ENCODE measurements at places on chromosomes 2 and 18.

- no peak for DNase-seq
These were observed 218.8 kb downstream of the CYP26B1 start for GRCh38 chr2:71928734-71929481.

DNA sequence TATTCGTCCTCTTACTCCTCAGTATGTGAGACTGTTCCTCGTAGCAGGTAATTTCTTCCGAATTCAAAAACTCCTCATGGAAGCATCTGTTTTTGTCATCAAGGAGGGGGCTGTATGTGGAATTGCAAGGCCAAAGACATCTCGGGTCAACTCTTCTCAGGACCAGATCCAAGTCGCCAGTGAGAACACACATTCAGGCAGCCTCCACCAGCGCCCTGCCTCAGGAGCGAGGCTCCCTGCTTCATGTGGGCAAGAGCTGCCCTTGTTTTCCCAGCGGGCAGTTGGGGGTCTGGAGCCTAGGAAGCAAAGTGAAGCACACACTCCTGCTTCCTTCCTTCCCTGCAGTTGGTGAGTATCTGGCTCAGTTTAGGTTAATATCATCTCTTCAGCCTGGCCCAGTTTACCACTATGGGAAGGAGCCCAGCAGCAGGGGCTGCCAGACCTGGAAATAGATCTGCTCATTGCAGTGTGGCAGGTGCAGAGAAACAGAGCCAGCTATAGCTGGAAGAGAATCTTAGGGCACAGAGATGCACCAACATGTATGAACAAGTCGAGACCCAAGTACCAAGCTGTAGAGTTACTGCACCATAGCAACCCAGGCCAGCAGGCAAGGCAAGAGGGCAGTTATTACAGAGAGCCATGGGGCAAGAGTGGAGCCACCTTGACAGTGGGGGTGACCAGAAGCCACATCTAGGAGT is 25.3 kb downstream of the TMEM127 start:
- DNase-seq: no peak

DNA sequence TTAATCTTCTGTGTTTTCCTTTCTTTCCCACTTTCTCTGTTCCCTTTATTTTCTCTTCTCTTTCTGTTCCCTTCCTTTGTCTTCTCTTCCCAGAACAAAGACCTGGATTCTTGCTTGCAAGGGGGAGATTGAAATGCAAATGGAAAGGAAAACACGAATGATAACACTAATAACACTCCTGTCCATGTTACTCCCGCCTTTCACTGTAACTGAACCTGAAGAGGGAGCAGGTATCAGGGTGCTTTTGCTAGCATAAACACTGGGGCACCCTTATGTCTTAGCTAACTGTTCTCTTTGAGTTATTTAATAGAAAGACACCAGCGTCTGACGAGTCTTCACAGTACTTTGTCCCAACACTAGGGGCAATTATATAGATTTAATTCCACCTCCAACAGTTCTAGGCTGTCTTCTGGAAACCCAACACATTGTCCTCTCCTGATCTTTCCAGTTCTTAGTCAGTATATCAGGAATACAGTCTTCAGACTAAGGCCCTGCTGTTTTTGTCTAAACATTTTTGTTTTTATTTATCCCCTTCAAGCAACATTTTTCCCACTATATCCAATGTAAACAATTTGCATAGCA is 99.2 kb downstream of the PTPRM start:
- no peak for DNase-seq

DNA sequence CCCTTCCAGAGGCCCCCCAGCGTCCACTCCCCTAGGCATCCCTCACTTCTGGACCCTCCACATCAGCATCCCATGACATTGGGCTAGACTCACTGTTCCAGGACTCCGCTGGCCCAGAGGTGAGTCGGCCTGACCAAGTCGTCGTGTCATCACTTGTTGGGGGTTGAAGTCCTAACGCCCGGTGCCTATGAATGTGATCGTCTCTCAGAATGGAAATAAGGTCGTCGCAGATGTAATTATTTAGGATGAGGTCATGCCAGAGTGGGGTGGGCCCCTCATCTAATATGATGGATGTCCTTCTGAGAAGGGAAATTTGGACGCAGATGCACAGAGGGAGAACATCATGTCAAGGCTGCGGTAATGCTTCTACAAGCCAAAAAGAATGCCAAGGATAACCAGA is 142.7 kb downstream of the AGAP1 start:
- DNase-seq: no peak

- no peak for DNase-seq
These were observed 84.6 kb upstream of the GYPC start for GRCh38 chr2:126571403-126571802.

GRCh38 chr18:40929399-40929798 is 1025.6 kb upstream of the PIK3C3 start:
- DNase-seq: no peak

GRCh38 chr2:174218773-174219172 is 29.6 kb downstream of the OLA1 start:
- DNase-seq: no peak

- DNase-seq: no peak
These were observed 66.1 kb downstream of the NAB1 start for GRCh38 chr2:190714958-190715357.

DNA sequence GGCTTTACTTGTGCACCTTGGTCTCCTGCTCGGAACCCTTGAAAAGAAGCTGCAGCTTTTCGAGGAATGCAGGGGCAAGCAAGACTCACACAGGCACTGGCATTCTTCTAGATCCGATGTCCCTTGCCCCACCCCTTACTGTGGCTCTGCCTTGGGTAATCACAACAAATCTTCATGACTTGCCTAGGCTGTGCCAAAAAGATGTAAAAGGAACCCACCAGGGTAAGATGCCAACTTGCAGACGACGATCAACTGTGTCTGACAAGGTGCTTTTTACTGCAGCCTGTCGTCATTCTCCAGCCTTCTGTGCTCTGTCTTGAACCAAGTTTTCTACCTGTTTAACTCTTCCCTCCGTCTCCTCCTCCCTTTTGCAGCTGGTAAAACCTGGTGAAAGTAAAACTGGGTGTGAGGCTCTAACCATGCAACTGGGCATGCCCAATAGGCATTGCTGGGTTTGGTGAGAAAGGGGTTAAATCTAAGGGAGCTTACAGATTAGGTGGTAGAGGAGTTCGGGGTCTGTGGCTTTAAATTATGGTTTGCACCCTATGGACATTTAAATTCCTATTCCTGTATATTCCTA is 909 bp upstream of the NRXN1 start:
- DNase-seq: no peak

GRCh38 chr2:74544634-74545033 is 9.1 kb downstream of the LOXL3 start:
- no peak for DNase-seq

GRCh38 chr2:172884336-172884735 is 148.7 kb downstream of the RAPGEF4 start:
- DNase-seq: no peak

- no peak for DNase-seq
These were observed 652.0 kb downstream of the DCC start for GRCh38 chr18:52992041-52992440.

GRCh38 chr2:70941186-70941585 is 5.5 kb downstream of the ATP6V1B1 start:
- DNase-seq: no peak

- no peak for DNase-seq
These were observed 513.4 kb downstream of the TNS1 start for GRCh38 chr2:217489145-217489960.

- DNase-seq: no peak
These were observed 286.6 kb downstream of the DPP10 start for GRCh38 chr2:114729026-114729425.

DNA sequence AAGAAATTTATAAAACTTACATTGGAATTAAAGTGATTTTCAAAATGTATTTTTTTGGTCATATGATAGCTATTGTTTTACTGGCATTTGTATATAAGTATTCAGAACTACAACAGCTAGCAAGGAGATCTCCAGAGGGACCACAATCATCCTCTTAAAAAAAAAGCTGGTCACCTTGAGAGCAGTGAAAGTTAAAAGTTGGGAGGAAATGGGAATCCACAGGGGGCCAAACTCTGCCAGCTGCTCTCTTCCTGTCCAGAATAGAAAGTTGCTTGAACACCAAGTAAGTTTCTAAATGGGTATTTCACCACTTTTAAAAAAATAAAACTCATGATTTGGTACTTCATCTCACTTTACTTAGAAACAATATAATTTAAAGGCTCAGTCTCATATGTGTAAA is 1025.1 kb downstream of the LRP1B start:
- no peak for DNase-seq

DNA sequence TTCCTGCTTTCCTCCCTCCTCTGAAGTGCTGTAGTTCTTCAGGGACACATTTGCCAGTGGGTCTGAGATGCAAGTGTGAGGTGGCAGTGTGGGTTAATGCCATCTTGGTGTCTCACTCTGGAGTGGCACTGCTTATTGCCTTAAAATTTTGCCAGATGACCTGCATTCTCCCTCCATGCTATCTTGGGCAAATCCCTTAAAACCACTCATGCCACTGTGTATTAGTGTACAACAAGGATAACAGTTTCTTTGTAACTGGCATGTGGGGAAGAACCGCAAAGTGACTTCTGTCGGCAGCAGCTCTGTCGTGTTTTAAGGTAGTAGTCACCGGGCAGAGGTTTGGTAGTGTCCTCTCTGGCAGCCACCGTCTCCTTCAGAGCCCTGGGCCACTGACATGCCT is 124.2 kb downstream of the NEDD4L start:
- DNase-seq: no peak

GRCh38 chr2:172849519-172850217 is 114.0 kb downstream of the RAPGEF4 start:
- no peak for DNase-seq

GRCh38 chr2:25700221-25700660 is 26.9 kb upstream of the DTNB start:
- peak; percentile 18 for DNase-seq

DNA sequence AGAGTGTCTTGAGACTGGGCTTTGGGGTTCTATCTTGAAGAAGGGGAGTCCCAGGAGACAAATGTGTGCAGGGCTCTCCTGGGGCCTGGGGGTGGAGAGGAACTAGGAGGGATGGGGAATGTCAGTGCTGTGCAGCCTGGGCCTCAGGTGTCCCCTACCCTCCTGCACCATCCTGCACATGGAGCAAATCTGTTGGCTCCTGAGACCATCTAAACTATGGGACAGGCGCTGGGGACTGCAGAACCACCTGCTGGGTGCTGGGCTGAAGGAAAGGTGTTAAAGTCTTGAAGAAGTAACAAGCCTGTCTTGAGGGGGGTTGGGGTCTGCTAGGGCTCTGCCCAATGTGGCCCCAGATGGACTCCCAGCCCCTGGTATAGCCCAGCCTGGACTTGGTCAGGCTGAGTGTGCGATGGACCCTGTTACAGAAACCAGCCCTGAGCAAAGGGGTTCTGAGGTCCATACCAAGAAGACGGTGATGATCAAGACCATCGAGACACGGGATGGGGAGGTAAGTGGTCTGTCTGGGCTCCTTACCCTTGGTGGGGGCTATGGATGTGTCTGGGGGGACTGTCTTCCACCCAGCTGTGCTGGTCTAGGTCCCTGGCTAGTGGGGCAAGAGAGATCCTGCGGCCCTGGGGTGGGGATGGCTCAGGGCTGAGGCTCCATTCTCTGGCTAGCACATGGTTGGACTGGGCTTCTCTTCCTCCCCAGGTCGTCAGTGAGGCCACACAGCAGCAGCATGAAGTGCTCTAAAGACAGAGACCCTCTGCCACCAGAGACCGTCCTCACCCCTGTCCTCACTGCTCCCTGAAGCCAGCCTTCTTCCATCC is 7.3 kb downstream of the DES start:
- no peak for DNase-seq

DNA sequence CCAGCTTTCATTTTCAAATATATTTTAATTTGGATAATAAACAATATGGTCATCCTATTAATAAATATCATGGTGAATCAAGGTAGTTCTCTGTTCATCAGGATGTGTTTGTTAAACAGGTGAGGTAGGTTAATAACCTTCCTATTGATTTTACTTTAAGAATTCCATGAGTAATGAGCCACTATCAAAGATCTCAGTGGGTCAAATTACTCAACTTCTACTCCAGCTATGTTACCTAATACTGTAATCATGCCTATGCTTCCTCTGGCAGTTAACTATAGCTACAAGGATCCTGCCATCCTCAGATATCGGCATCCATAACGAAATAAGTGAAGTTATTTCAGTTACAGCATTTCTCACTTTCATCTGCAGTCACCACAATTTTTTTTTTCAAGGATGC is 289.6 kb upstream of the SLC8A1 start:
- no peak for DNase-seq

- no peak for DNase-seq
These were observed 32.7 kb downstream of the CLIP4 start for GRCh38 chr2:29147963-29148362.

DNA sequence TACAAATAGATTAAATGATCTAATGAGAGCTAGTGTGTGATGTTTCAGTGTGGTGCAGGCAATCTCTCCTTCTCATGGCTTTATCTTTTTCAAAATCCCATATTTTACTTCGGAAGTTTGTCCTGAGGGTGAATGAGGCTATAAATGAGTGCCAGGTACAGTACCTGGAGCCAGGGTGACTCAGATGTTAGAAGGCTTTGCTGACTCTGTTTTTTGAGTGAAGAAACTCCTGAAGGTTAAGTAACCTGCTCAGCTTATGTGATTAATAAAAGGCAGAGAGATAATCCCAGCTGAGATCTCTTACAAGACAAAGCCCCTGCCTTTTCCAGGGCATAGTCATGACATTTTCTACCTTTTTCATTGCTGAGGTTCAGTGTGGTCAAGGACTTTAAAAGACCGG is 52.6 kb downstream of the MGAT5 start:
- no peak for DNase-seq

- no peak for DNase-seq
These were observed 321.6 kb upstream of the RND3 start for GRCh38 chr2:150809103-150809502.

DNA sequence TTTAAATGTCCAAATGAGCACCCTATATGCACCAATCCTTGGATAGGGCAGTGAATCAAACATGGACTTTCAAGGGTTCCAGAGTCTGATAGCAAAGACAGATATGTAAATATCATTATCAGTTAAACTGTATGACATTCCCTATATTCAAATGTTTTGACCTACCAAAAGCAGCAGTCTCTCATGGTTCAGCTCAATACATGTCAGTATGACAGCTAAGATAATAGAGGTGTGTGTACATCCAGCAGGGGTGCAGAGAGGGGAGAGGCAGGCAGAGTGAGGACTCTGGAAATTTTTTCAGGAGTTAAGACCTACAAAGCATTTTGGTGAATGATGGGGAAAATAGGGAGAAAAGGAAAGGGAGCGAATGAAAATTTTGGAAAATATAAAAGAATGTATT is 106.3 kb downstream of the MYO3B start:
- no peak for DNase-seq
